ENCODE measurements at places on chromosomes 1 and 21. TPM values are rescaled to one million over a fixed set of nuclear protein-coding genes. Genes with fewer than 3 reads are reported as not detected.

NBPF6 gene
- not detected for polyA plus RNA-seq

RBM11 gene
- polyA plus RNA-seq: 5.2 TPM

USP16 gene
- 72.0 TPM for polyA plus RNA-seq

SH2D5 gene
- 0.86 TPM for polyA plus RNA-seq

ZDHHC18 gene
- polyA plus RNA-seq: 21.2 TPM

GUCA2A gene
- not detected for polyA plus RNA-seq

DENND2C gene
- 5.4 TPM for polyA plus RNA-seq

MCOLN2 gene
- polyA plus RNA-seq: 1.5 TPM

FCER1G gene
- 10.8 TPM for polyA plus RNA-seq

CYP4A11 gene
- 59.8 TPM for polyA plus RNA-seq

PFDN2 gene
- 61.2 TPM for polyA plus RNA-seq

LPAR3 gene
- 1.4 TPM for polyA plus RNA-seq

CHODL gene
- polyA plus RNA-seq: 51.1 TPM

SHISAL2A gene
- 2.2 TPM for polyA plus RNA-seq

AMIGO1 gene
- polyA plus RNA-seq: 6.2 TPM

UBE2U gene
- polyA plus RNA-seq: not detected

SUSD4 gene
- 19.2 TPM for polyA plus RNA-seq

C8B gene
- polyA plus RNA-seq: not detected

SPRR1A gene
- not detected for polyA plus RNA-seq

HES5 gene
- polyA plus RNA-seq: not detected

TMEM125 gene
- polyA plus RNA-seq: 15.6 TPM

OR2L2 gene
- 0.13 TPM for polyA plus RNA-seq

PLEKHA6 gene
- 46.1 TPM for polyA plus RNA-seq

FCRL2 gene
- polyA plus RNA-seq: 0.17 TPM

HES2 gene
- 0.78 TPM for polyA plus RNA-seq

MXRA8 gene
- 147 TPM for polyA plus RNA-seq

LRRN2 gene
- polyA plus RNA-seq: 11.5 TPM

NEK2 gene
- 25.4 TPM for polyA plus RNA-seq

TFB2M gene
- 21.3 TPM for polyA plus RNA-seq

MROH7 gene
- polyA plus RNA-seq: 14.8 TPM

ACKR1 gene
- polyA plus RNA-seq: 0.33 TPM

All from left kidney (tissue), 8 donors.